ENCODE measurements at places on chromosomes 3 and 15. TPM values are rescaled to one million over a fixed set of nuclear protein-coding genes. Genes with fewer than 3 reads are reported as not detected.

AGTR1 gene
- 20.5 TPM for total RNA-seq

SMCO1 gene
- not detected for total RNA-seq

PLAAT1 gene
- total RNA-seq = not detected

RAP2B gene
- 21.2 TPM for total RNA-seq

ZNF662 gene
- 1.1 TPM for total RNA-seq

CLDN18 gene
- not detected for total RNA-seq

PIGX gene
- 19.4 TPM for total RNA-seq
